ENCODE measurements at places on chromosomes 13 and 19. TPM values are rescaled to one million over a fixed set of nuclear protein-coding genes. Genes with fewer than 3 reads are reported as not detected.
A peak's percentile ranks its signal among the peaks of the same experiment; 100 is the strongest.

Gene LRRC63
- total RNA-seq: 0.29 TPM

DNA sequence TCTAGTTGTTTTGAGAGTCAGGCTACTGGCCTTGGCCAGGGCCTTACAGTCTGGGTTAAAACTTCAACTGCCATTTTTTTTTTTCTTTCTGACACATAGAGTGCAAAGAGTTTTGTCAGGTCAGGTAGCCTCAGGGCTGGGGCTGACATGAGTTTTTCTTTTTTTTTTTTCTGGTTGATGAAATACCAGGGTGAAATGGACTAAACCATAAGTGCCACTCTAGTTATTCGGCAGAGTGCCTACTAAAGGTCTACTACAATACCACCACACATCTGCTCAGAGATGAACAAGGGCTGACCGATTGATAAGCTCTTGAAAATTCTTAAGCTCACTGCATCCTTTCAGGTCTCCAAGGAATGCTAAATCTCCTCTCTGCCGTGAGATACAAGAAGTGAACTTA is 4.4 kb upstream of the ZNF320 start:
- peaks cover 12% of the 10 kb centered on the region for H3K36me3 ChIP-seq
- no peak overlapping the region for H3K4me3 ChIP-seq

DNA sequence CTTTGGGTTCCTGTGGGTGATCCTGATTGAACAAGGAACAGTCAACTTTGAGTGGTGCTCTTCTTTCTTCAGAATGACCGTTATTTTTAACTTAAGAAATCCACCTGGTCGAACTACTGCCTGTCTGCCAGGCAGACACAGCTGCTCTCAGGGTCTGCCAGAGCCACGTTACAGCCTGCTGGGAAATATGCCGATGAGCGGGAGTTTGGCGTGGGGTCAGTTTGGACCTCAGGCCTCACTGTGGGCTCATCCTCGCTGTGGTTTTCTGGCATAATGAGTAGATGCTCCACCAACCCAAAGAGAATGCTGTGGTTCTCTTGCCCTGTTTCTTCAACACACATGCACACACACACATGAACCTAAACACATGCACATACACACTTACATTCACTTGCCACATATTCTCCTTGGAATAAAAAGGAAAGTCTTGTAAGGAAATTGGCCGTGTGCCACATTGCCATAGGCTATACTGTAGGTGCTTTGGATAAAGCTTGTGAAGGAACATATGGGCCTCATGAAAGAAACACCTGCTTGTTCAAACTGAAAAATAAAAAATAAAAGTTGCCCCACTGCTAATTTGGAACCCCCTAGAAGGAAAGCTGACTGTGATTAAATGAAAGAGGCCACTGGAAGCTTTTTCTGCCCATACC is 598.7 kb upstream of the KLF12 start:
- H3K36me3 ChIP-seq: no peaks in the 10 kb centered on the region
- no peak overlapping the region for H3K4me3 ChIP-seq
- no peak overlapping the region for H3K27ac ChIP-seq
- no peaks in the 10 kb centered on the region for H3K27me3 ChIP-seq
- DNase-seq: no peak

Gene TJP3
- 20.0 TPM for total RNA-seq

DNA sequence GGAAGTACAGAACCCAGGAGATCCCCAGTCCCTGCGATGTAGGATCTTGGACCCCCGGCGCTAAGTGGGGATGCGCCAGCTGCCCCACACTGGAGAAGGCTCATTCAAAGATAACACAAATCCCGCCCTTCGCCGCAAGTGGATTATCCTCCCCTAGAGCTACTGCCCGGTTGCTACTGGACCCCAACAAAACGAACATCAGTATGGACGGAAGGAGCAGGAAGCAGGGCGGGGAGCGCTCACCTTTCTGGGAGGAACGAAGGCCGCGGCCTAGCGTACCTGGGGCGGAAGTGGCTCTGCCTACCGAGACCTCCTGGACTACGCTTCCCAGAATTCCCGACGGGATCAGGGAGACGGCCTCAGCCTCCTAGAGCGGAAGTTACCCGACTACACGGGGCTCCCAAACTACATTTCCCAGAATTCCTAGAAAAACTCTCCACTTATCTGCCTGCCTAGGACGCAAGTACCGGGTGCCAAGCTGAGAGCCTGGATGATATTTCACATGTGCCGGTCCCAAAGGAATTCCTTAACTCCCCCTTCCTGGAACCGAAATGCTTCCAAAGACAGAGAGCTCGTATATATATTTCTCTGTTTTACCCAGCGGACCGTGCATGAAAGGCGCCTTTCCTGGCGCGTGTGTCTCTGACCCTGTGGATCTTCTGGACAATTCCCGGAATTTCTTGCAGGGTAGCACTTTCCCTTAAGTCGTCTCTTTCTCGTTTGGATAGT is at the start of gene ZNF112:
Gene ZNF112 (minus strand): TSS at position 298 of the 729 bp plus-strand sequence. CDS start 16,141 bp downstream, outside the sequence.
- H3K27ac ChIP-seq: peak within 1 kb of the TSS; percentile 89
- peaks cover 43% of the 10 kb centered on the region for H3K36me3 ChIP-seq
- H3K27me3 ChIP-seq: peaks cover 9% of the 10 kb centered on the region
- peaks cover 15% of the 10 kb centered on the region for H3K4me1 ChIP-seq

DNA sequence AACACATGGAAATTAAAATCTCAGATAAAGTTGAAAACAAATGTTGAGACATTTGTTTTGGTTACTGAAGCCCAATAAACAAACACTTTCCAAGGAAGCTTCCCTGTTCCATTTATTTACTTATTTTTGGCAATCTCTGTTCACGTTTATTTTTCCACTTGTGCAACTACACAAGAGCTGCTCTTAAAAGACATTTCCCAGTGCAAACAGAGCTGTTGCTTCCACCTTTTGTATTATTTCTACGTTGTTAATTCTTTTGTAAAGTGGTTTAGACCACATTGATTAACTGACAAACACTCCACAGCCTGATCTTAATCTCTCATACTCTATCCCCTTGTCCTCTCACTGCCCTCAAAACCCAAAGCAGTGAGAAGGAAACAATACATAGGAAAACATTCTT is 757.6 kb downstream of the LIG4 start:
- no peaks in the 10 kb centered on the region for H3K4me1 ChIP-seq
- no peaks in the 10 kb centered on the region for H3K27me3 ChIP-seq
- no peak overlapping the region for H3K4me3 ChIP-seq
- no peaks in the 10 kb centered on the region for H3K36me3 ChIP-seq
- no peak for DNase-seq

DNA sequence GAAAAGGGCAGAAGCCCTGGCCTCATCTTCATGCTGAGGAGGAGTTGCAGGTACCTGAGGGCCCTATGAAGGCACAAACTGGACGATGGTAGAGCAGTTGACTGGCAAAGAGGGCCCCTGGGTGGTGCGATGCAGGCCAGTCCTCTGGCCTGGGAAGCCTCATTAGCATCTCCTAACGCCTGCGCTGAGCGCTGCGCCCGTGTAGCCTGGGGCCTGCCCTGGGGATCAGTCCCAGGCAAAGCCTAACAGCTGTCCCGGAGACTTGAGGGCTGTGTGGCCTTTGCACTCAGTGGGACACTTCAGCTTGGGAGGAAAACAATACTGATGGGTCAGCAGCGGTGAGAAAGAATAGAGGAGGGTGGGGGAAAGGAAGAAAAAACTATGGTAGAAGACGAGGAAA is 187.7 kb downstream of the RAP2A start:
- no peak overlapping the region for H3K4me3 ChIP-seq
- no peak overlapping the region for H3K27ac ChIP-seq
- DNase-seq: no peak

Gene SULT2A1
- 4.4 TPM for total RNA-seq

GRCh38 chr13:96993634-96994016 is 651 bp downstream of the OXGR1 start:
- H3K4me1 ChIP-seq: peaks cover 10% of the 10 kb centered on the region
- H3K27me3 ChIP-seq: peaks cover 50% of the 10 kb centered on the region
- no peak for DNase-seq
- H3K4me3 ChIP-seq: peak overlapping the region; percentile 85

DNA sequence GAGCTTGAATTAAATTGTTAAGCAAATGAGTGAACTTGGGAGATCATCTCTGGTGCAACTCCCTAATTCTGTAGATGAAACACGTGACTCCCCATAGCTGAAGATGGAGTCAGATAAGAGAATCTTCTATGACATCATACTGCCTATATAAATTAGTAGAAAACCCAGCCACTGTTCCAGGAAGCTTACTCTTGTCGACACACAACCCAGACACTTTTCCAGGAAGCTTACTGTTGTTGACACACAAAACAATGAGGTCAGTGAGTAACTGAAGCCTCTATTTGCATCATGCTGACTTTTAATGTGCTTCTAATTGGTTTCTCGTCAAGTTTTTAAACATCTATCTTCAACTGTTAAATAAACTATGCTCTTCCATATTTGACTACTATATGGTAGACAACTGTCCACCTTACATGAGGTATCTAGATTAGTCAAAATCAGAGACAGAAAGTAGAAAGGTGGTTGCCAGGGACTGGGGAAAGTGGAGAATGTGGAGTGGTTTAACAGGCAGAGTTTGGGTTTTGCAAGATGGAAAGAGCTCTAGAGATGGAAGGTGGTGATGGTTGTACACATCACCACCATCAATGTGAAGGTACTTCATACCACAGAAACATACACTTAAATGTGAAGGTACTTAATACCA is 168.2 kb downstream of the FGF14 start:
- H3K36me3 ChIP-seq: no peaks in the 10 kb centered on the region
- H3K4me1 ChIP-seq: no peaks in the 10 kb centered on the region
- peaks cover under 1% of the 10 kb centered on the region for H3K27me3 ChIP-seq
- H3K27ac ChIP-seq: no peak overlapping the region
- no peak overlapping the region for H3K4me3 ChIP-seq

Gene FBXO27
- 8.2 TPM for total RNA-seq

Gene TRPC4
- total RNA-seq: 1.9 TPM

Gene ZNF787
- 30.2 TPM for total RNA-seq

DNA sequence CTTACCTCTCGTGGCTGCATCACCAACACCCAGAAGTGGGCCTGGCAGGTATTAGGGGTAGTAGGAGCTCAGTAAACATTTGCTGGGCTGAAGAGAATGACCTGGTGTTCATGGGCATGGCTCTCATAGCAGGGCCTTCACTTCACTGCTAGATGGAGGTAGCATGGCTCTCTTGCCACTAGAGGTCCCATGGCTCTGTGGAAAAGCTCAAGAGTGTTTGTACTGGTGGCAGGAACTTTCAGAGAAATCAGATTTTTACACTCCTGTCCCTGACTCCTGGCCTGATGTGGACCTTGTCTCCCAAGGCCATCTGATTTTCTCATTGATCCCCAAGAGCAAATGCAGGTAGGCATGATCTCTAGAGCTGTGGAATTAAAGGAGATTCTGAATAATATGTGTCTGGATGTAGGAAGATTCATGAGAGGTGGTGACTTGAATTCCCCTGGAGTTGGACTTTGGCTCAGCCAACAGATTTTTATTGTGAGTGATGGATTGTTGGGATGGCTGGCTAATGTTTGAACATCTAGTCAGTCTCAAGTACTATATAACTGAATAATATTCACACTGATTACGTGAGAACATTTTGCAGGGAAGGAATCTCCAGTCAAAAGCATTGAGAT is 5.7 kb downstream of the ZNF574 start:
- no peaks in the 10 kb centered on the region for H3K27me3 ChIP-seq
- peaks cover 13% of the 10 kb centered on the region for H3K4me1 ChIP-seq
- no peak for DNase-seq
- peak overlapping the region; percentile 43 for H3K4me3 ChIP-seq
- peak overlapping the region; percentile 51 for H3K27ac ChIP-seq

DNA sequence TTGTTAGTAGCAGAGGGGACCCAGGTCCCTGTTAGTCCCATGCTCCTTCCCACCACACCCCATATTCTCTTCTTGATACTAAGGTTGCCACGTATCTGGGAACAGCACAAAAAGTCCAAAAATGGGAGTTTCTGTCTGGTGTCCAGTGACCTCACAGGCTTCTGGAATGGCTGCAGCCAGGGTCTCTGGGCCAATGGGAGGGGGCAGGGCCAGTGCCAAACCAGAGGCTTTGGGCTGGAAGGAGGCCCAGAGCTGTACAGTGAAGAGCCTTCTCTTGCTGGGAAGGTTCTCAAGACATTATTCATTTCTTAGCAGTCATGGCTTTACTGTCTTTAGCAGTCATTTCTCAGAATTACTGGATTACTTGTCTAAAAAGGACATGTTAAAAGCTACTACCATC is 119.2 kb downstream of the FRY start:
- no peak overlapping the region for H3K4me3 ChIP-seq
- peaks cover 4% of the 10 kb centered on the region for H3K36me3 ChIP-seq
- no peaks in the 10 kb centered on the region for H3K27me3 ChIP-seq
- H3K4me1 ChIP-seq: peaks cover 3% of the 10 kb centered on the region

Gene CEBPA
- 24.4 TPM for total RNA-seq

DNA sequence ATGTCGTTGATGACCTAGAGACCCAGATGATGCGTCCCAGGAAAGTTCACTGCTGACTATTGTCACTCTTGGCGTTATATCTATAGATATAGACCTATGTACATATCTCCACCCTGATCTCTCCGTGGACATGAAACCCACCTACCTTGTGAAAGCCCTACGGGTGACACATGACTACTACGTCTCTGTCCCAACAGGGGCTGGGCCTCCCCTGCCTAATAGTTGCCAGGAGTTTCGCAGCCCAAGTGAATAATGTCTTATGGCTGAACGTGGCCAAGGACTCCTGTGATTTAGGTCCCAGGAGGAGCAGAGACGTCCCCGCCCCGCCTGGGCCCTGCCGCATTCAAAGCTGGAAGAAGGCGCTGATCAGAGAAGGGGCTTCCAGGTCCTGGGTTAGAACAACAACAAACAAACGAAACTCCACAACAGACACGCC is 4.9 kb upstream of the POU4F1 start:
- H3K27me3 ChIP-seq: peaks cover 97% of the 10 kb centered on the region
- peaks cover 21% of the 10 kb centered on the region for H3K4me1 ChIP-seq
- peak overlapping the region; percentile 82 for H3K4me3 ChIP-seq
- DNase-seq: no peak
- no peak overlapping the region for H3K27ac ChIP-seq

- no peaks in the 10 kb centered on the region for H3K36me3 ChIP-seq
- H3K4me3 ChIP-seq: no peak overlapping the region
- no peak for DNase-seq
- no peak overlapping the region for H3K27ac ChIP-seq
- no peaks in the 10 kb centered on the region for H3K27me3 ChIP-seq
Observed at GRCh38 chr13:80706164-80706471, 365.2 kb upstream of the SPRY2 start.

- no peak overlapping the region for H3K27ac ChIP-seq
- DNase-seq: no peak
- peaks cover 5% of the 10 kb centered on the region for H3K27me3 ChIP-seq
- H3K4me3 ChIP-seq: no peak overlapping the region
Observed at GRCh38 chr13:98044301-98044700, 90.8 kb downstream of the IPO5 start.

GRCh38 chr13:21014502-21015170 is 46.8 kb downstream of the LATS2 start:
- H3K27me3 ChIP-seq: no peaks in the 10 kb centered on the region
- peaks cover 41% of the 10 kb centered on the region for H3K4me1 ChIP-seq
- H3K4me3 ChIP-seq: peak overlapping the region; percentile 37
- peak overlapping the region; percentile 61 for H3K27ac ChIP-seq
- peaks cover 5% of the 10 kb centered on the region for H3K36me3 ChIP-seq
- DNase-seq: no peak

- H3K4me3 ChIP-seq: no peak overlapping the region
- peak overlapping the region; percentile 7 for H3K27ac ChIP-seq
- no peak for DNase-seq
- peaks cover 20% of the 10 kb centered on the region for H3K4me1 ChIP-seq
- H3K27me3 ChIP-seq: no peaks in the 10 kb centered on the region
- H3K36me3 ChIP-seq: peaks cover 5% of the 10 kb centered on the region
Observed at GRCh38 chr13:59691501-59692066, 472.1 kb downstream of the DIAPH3 start.
